ENCODE measurements at places on chromosomes 11 and 22.

- peak; percentile 48 for DNase-seq
These were observed 638 bp downstream of the NRGN start for GRCh38 chr11:124740277-124740882.

- no peak for DNase-seq
These were observed 454.6 kb downstream of the KCNA4 start for GRCh38 chr11:29562183-29562582.

DNA sequence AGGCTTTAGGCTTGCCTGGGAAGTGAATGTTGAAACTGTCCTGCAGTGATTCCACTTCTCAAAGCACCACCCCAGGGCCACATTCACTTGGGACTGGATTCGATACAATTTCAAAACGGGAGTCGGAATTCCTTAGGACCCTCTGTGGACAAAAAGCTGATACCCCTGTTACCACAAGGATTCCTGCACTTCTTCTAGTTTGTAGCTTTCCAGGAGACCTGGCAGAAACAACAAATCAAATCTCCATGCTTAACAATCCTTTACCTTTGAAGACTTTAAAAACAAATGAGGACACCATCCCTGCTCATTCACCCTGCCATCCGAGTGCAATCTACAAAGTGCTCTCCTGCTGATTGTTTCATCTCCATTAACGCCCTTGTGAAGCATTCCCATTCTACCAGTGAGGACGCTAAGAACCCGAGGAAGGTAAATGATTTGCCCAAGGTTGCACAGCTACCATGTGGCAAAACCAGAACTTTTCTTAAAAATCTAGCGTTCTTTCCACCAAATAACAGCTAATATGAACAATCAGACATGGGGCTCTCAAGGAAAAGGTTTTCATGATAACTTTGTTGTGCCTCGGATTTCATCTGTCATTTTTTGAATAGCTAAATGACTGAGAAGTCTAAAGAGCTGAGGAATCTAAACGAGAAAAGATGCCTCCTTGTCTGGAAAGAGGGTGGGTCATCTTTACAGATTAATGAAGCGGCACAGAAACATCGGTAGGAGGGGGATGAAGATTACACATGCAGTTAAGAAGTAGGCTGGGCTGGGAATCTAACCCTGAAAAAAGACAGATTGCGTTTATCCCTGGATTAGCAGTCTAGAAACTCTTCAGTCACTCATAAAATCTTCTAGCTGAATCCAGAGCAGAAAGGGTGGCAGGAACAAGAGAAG is 720 bp upstream of the MPZL2 start:
- DNase-seq, result no peak

GRCh38 chr22:39959640-39960447 is at the start of gene TMA7B:
TMA7B (plus strand) TSS chr22:39960397; CDS start chr22:39964375, 3,978 bp downstream.
- DNase-seq, result peak; percentile 7

- DNase-seq, result peak; percentile 27
These were observed 15.3 kb upstream of the ZC3H12C start for GRCh38 chr11:110077831-110078325.

DNA sequence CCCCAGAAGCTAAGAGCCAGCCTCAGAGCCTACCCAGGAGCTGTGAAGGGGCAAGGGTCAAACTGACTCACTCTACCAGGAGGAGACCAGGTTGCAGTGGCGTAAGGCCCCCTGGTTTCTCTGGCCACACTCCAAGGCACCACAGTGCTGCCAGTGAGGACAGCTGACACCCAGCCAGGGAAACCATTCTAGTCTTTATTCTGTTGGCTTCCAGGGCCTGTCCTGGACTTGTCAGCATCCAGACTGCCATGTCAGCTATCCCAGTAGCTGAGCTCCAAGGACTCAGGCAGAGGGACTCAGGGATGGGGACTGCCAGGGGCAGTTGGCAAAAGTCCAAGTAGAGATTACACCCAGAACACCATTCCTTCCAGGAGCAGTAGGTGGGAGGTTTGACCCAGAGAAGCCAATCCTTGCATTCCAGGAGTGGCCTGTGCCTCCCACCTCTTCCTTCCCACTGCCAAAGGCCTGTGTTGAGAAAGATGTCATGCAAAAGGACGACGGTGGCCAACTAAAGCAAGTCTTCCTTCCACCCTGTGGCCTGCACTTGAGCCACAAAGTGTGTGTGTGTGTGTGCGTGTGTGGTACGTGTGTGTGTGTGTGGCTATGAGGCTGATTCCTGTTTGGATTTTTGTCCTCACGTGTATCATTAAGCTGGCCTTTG is 3.6 kb upstream of the MAPK8IP1 start:
- DNase-seq, result no peak

GRCh38 chr11:2794968-2795322 is 90.6 kb downstream of the CDKN1C start:
- DNase-seq, result no peak

DNA sequence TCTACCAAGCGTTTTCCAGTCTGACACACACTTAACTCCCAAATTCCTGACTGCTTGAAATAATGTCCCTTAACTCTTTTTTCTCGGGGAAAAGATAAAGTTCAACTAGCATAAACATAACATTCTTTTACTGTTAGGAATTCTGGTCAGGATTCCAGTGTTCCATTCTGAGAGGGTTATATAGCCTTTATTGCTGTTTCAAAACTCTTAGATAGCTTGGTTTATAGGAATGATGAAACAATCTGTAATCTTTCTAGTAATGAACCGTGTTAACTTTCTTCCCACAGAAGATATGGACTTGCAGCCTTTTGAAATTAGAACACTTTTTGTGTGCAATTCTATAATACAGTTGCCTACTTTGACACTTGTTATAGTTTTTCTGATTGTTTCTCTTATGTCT is 8.6 kb downstream of the REXO2 start:
- DNase-seq, result no peak

- no peak for DNase-seq
These were observed 2.0 kb downstream of the FAM83F start for GRCh38 chr22:39996732-39997131.

- no peak for DNase-seq
These were observed 31.6 kb upstream of the MYH9 start for GRCh38 chr22:36419177-36419911.

DNA sequence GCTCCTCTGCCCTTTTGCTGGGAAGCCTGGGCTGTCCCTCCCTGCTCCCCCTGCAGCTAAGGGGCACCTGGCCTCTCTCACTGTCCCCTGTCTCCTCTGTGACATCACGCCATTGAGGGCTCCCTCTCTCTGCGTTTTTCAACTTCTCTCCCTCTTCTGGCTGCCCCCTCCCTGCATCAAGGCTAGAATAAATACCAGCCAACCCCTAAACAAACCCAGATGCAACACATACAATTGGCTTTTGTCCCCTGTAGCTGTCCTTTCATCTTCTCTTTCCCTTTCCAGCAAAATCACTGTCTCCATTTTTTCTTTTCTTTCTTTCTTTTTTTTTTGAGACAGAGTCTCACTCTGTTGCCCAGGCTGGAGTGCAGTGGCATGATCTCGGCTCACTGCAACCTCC is 3.3 kb upstream of the MIEF1 start:
- no peak for DNase-seq

DNA sequence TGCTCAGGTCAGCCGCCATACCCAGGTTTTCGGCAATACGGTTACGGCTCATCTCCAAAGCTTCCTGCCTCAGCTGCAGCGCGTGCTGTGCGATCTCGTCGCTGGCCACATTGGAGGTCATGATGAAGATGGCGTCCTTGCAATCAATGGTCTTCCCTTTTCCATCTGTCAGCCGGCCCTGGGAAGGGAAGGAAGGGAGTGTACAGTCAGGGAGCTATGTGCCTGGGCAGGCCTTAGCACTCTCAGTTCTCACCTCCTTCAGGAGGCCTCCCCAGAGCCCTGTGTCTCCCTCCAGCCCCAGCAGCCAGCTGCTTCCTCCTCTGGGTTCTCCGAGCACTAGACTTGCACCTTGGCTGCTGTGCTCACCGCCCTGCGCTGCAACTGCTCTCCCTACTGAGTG is 51.5 kb upstream of the PHOX2A start:
- no peak for DNase-seq

GRCh38 chr11:94638902-94639373 is 71.8 kb downstream of the PIWIL4 start:
- no peak for DNase-seq

DNA sequence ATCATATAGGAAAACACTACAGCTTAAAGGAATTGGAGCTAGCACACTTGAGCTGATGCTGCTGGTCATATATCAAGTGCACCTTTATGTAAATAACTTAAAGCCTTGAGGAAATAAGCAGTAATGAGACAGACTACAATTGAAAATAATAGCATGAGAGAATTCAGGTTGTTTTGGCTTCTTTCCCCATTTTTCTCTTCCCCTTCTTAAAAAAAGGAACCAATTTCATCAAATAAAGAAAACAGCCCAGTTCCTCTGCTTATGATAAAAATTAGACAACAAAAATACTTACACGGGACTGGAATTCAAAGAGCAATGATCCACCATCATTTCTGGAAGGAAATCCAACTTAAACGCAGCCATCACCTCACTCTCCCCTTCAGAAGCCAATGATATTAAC is 50.2 kb upstream of the RAPSN start:
- DNase-seq, result no peak

DNA sequence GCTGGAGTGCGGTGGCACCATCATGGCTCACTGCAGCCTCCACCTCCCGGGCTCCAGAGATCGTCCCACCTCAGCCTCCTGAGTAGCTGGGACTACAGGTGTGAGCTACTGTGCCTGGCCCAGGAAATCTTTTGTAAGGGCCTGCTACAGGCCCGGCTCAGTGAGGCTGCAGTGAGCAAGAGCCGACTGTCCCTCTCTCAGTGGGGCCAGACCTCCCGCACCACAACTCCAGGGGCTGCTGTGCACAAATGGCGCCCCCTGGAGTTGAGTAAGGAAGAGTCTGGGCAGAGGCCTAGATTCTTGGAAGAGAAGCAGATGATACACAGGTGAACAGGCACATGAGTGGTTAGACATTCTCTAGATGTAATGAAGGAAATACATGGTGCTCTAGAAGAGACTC is 7.0 kb downstream of the SERHL2 start:
- DNase-seq, result no peak

- no peak for DNase-seq
These were observed 109.6 kb downstream of the USP35 start for GRCh38 chr11:78298291-78298771.

DNA sequence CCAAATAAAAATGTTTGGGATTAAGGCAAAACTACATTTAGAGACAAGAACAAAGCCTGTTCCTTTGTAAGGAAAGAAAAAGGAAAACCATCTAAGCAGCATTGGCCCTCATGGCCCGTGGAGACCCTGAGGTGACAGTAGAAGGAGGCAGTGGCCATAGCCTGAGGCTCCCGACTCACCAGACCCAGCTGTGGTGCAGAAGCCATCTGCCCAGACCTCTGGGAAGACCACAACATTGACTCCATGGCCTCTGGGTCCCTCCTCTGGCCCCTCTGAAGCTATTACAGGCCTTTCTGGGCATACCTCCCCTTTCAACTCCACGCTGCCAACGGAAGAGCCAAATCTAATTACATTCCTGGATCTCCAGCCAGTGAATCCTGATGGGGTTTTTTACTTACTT is 6.4 kb downstream of the PRAME start:
- DNase-seq, result no peak

- no peak for DNase-seq
These were observed 996.7 kb upstream of the CHORDC1 start for GRCh38 chr11:91219535-91219934.

Data from SW 1271 (cell line).